ENCODE measurements at places on chromosomes 13 and 19. TPM values are rescaled to one million over a fixed set of nuclear protein-coding genes. Genes with fewer than 3 reads are reported as not detected.
A peak's percentile ranks its signal among the peaks of the same experiment; 100 is the strongest.

Gene SYCN
- not detected for polyA plus RNA-seq

DNA sequence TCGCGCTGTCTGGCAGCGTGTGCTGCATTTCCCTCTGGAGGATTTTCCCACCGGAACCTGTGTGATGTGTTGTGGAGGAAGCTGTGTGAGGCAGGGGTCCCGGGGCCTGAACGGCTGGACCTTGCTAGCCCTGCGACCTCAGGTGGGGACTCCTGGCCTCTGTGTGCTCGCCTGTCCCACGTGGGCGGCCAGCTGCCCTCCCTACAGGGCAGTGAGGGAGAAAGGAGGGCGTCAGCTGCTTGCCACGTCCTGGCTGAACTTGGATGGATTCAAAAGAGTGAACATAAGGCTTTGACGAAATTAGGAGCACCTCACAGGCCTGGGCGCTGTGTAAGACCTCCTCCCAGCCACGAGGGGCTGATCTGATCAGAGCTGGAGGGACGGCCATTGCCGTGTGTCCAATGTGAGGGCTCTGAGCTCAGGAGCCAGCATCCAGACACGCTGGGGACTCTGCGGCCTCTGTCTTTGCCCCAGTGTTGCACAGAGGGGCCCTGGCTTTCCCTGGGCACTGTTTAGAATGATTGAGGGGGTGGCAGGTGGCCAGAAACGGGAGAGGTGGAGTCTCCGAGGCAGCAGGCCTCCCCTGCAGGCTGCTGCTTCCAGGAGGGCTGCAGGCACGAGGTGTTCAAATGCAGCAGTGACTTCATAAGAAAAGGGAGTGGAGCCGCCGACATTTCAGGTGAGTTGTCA, 13.0 kb downstream of the TFDP1 start:
- no peak overlapping the region for H3K27ac ChIP-seq
- peaks cover 8% of the 10 kb centered on the region for H3K4me1 ChIP-seq
- H3K27me3 ChIP-seq, result no peaks in the 10 kb centered on the region
- no peak overlapping the region for H3K4me3 ChIP-seq
- peaks cover 5% of the 10 kb centered on the region for H3K36me3 ChIP-seq
- DNase-seq, result no peak

GRCh38 chr19:3750211-3750610, 11.3 kb downstream of the APBA3 start:
- H3K27ac ChIP-seq, result no peak overlapping the region
- peaks cover 5% of the 10 kb centered on the region for H3K36me3 ChIP-seq
- H3K4me1 ChIP-seq, result peaks cover 4% of the 10 kb centered on the region

DNA sequence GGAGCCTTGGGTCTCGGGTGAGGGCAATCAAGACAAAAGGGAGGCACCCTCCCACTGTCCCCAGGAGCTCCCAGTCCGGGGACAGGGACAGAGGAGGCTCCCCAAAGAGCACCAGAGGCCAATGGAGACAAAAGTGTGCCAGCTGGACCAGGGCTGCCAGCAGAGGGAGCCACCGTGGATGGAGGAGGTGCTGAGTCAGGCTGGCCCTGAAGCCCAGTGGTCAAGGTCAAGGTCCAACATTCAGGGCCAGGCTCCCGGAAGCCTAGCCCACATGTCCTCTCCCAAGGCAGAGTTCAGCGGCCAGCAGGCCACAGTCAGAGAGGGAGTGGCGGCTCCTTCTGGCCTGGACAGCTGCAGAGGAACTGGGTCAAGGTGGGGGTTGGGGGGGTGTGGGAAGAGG, 8.4 kb downstream of the COL5A3 start:
- H3K36me3 ChIP-seq, result peaks cover 11% of the 10 kb centered on the region
- H3K4me3 ChIP-seq, result no peak overlapping the region

Gene PGLYRP1
- not detected for polyA plus RNA-seq

DNA sequence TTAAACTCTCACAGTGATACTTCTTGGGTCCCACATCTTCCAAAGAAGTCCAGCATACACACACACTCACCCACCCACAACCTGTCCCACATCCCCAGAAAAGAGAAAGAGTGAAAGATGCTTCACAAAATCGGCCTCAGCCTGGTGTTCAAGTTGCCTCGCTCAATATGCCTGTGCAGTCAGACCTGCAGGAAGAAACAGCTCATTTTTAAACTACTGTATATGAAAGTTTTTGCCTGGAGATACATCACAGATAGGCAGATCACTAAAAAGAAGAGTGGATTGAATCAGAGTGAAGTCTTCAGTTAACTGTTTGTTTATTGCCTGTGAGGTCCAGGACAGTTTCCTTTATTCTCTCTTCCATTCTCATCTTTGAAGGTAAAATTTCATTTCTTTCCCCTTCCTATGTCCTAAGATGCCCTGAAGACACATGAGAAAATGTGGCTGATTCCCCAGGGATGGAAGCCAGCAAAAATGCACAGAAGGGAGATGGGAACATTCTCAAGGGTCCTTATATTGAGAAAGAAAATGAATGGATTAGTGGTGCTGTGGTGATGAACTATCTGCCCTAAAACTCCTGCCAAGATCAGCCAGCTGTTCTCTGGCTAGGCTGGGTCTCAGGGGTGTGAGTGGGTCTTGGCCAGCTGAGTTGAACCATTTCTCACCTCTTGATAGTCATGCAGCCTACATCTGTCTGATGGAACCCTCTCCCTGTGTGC, 259.0 kb downstream of the ITGBL1 start:
- H3K36me3 ChIP-seq, result no peaks in the 10 kb centered on the region
- no peak overlapping the region for H3K4me3 ChIP-seq
- no peak overlapping the region for H3K27ac ChIP-seq

- H3K36me3 ChIP-seq, result no peaks in the 10 kb centered on the region
- H3K4me3 ChIP-seq, result no peak overlapping the region
- DNase-seq, result peak; percentile 40
- H3K27ac ChIP-seq, result no peak overlapping the region
- H3K27me3 ChIP-seq, result no peaks in the 10 kb centered on the region
- H3K4me1 ChIP-seq, result no peaks in the 10 kb centered on the region
Measured at GRCh38 chr13:40682449-40683240, 16.2 kb upstream of the FOXO1 start.

Measured in immature natural killer cell (primary cell).